ENCODE measurements at places on chromosomes 1 and 21.

DNA sequence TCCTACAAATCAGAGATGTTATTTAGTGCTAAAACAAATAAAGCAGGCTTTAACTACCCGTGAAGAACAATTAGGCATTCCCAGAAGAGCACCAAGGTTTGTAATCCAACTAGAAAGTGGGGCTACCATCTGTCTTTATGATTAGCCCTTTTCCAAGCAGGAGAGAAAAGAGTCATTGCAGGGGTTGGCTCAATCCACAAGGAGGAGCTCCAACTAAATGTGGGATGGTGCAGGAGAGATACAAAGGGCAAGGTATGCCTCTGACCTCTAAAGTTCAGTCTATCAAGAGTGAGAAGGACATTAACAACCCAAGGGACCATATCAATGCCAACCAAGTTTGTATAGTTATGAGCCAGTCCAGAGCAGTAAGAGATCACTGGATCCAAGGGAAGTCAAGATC lies 382.7 kb upstream of the DUSP10 start:
- no peak for DNase-seq

GRCh38 chr1:102535829-102536505 lies 539.2 kb upstream of the OLFM3 start:
- DNase-seq = no peak

DNA sequence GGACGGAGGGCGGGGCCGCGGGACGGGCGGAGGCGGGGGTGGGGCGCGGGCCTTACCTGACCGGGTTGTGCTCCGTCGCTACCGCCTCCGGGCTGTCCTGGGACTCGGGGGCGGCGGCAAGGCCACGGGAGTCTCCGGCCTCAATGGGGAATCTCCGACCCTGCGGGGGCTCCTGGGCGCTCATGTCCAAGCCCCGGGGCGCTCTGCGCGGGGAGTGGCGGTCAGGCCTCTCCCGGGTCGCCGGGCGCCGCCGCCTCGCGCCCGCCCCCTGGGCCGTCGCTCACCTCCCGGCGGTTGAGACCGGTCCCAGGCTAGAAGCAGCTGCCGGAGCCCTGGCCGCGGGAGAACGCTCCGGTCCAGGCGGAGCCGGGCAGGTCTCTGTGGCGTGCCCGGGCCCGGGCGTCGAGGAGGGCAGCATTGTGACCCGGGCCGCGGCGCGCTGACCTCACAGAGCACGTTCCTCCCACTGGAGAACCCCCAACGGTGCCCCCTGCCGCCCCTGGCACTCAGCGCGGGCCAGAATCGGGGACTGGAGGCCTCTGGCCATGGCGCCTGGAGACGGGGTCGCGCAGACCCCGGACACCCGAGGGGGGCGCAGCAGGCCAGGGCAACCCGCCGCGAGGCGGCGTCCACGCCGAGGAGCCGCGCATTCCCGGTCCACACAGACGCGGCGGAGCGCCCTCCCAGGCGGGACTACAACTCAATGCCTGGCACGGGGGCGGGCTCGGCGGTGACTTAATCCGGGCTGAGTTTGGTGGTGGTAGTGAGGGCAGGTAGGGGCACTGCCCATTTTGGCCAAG lies 411 bp downstream of the FAM229A start:
- no peak for DNase-seq

GRCh38 chr1:1345384-1345783 lies 3.8 kb downstream of the DVL1 start:
- no peak for DNase-seq

DNA sequence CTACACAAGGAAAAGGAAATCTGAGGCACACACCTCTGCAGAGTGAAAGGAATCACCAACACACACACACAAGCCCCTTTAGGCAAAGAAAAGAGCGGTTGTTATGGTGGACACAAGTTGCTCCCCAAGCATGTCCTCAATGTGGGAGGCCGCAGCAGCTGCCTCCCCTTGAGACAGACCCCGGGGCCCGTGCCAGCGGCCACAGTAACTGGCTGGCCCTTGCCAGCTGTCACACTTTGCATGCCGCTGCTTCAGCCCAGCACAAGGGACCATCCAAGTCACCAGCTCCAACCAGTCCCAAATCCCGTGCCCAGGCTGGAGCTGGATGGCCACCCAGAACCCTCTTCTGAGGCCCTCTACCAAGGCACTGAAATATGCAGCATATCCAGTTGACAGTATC lies 2.9 kb upstream of the OLIG1 start:
- DNase-seq = no peak

- no peak for DNase-seq
Observed at GRCh38 chr1:41341365-41341683, 19.9 kb upstream of the FOXO6 start.

DNA sequence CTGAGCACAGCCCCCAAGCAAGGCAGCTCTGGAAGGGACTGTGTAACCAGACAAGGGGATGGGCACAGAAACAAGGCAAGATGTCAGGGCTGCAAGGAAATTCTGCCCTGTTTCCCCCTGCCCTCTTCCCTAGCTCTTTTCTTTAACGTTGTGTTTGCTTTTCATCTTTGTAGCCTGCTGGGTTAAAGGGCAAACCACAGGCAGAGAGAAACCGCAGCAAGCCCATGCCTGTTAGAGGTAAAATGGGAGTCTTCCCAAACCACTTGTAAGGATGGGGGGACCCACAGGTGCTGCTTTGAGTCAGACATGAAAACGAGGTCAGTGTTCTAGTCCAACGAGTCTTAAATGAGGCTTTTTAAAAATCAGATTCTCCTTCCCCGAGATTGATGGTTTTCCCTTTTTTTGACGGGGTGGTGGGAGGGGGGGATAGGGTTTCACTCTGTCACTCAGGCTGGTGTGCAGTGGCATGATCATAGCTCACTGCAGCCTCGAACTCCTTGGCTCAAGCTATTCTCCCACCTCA lies 13.3 kb downstream of the TGFBR3 start:
- DNase-seq = no peak

DNA sequence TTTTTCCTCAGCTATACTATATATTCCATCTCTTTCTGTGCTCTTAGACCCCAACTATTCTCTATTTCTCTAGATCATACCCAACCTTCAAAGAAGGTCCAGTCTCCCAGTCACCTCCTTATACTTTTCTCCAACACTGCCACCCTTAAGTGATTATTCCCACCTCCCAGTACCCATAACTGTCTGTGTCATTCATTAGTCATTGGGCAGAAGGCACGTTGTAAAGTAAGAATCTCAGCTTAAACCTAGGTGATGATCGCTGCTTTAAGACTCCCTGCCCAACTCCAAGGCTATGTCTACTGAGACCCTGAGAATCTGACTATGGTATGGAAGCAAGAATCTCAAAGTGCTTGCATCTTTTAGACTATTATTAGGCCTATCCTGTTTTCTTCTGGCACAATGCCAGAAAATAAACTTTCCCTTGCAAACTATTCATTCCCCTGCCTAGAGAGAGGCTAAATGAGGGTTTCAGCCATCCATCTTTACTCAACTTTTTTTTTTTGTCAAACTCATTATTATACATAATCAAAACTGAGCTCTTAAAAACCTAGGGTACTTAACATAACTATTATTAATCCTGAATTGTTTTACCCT lies 174.3 kb upstream of the DPT start:
- no peak for DNase-seq

- DNase-seq = no peak
Observed at GRCh38 chr1:48869116-48869893, 92.6 kb upstream of the BEND5 start.

DNA sequence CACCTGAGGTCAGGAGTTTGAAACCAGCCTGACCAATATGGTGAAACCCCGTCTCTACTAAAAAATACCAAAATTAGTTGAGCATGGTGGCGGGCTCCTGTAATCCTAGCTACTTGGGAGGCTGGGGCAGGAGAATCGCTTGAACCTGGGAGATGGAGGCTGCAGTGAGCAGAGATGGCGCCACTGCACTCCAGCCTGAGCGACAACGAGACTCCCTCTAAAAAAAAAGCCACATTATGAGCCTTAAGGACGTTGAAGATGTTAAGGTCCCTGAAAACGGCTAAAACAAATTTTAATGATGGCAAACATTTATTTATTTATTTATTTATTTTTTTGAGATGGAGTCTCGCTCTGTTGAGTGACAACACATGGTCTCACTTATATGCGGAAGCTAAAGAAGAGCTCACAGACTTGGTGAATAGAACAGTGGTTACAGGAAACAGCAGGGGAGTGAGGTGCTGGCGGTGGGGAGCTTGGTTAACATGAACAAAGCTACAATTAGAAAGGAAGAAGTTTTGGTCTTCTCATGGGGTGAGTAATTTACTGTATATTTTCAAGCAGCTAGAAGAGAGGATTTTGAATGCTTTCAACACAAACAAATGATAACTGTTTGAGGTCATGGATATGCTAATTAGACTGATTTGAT lies 47.1 kb downstream of the TCP10L start:
- DNase-seq = no peak

DNA sequence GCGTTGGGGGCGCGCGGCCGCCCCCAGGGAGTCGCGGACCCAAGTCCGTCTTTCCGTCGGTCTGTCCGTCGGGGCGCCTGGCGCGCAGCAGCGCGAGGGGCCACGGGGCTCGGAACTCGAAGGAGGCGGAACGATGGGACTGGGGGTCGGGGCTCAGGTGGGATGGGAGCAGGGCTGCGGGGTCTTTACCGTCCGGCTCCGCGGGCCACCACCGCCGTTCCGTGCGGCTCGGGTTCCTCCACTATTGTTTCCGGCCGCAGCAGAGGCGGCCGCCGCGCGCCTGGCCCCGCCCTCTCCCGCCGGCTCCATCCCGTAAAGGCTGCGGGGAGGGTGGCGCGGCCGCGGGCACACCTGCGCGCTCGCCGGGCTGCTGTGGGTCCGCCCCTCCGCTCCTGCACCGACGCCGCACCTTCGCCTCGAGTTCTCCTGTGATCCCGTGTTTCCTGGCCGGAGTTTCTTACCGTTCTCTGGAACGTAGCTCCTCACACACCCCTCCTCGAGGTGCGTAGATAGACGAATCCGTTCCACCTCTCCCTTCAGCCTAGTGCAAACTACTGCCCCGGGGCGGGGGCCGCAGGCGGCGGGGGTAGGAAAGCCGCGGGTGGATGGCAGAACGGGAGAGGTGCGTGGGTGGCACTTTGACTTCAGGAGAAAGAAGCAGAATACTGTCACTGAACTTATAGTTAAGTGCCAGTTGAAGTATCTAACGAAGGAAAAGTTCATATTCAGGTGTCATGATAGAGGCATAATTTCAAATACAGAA lies at the start of gene C21orf91:
TSS of gene C21orf91 (minus strand) at position 243 of the 763 bp plus-strand sequence. CDS start 1,038 bp downstream, outside the sequence.
- DNase-seq = peak; percentile 65

DNA sequence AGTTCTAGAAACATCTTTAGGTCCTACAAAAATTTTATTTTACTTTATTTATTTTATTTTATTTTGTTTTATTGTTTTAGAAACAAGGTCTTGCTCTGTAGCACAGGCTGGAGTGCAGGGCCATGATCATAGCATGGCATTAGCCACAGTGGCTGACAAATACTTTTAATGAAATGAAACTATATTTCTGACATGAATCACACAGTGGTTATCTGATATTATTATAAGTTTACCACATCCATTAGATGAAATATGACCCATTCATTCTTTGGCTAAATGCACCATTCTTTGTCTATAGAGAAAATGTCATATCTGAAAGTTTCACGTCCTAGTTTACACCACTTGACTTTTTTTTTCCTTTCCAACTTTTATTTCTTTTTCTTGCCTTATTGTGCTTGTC lies 613.4 kb upstream of the ADAMTS5 start:
- DNase-seq = no peak

- DNase-seq = no peak
Observed at GRCh38 chr1:1358433-1359271, at the start of gene MXRA8. Gene MXRA8 (minus strand): TSS chr1:1358555. CDS start chr1:1358504, 51 bp downstream.

DNA sequence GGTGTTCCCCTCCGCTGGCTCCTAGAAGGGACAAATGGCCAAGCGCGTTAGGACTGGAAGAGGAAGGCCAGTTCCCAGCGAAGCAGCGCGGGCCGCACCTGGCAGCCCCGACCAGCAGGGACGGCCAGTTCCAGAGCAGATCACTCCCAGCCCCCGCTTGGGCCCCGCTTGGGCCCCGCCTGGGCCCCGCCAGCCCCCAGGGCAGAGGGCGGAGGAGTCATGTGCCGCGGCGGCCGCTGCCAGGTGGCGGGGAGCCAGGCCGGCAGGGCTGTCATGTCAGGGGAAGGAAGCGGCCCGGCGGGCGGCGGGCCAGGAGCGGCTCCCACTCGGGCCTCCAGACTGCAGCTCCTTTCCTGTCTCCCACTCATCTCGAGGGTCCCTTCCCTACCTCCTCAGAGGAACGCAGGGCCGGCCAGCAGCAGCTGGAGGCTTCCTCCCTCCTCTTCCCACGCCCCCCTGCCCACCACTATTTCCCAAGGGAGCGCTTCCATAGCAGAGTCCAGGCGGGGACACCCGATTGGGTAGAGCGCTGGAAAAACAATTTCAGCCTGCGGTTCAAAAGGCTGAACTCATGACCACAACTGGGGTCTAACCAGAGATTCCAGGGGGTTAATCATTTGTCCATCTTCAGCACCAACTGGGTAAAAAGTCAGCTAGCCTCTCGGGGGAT lies 16.5 kb downstream of the ZNF697 start:
- DNase-seq = peak; percentile 61

GRCh38 chr1:66787641-66788040 lies 13.4 kb downstream of the INSL5 start:
- DNase-seq = no peak

DNA sequence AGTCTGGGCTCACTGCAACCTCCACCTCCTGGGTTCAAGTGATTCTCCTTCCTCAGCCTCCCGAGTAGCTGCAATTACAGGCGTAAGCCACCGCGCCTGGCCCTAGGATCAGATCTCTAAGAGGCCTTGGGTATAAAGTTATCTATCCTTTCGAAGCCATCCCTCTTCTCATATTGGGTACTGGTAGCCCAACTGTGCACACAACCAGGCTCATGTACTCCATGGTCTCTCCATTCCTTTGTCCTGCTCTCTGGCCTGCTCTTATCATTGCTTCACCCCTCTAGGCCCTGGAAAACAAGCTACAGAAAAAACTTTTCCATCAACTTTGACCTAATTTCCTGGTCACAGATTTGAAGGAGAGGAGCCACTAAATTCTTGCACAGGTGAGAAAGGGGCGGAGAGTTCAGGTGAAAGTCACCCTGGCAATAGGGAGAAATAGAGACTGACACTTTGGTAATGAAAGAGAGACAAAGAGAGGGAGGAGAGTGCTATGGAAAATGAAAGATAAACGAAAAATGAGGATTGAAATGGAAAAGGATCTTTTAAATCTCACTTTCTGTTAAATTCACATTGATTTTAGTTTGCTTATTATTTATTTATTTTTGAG lies 6.0 kb downstream of the TXNIP start:
- peak; percentile 47 for DNase-seq

GRCh38 chr1:64135462-64136223 lies 67.8 kb upstream of the UBE2U start:
- DNase-seq = no peak

- no peak for DNase-seq
Observed at GRCh38 chr1:177914603-177915002, 55.3 kb downstream of the SEC16B start.

- DNase-seq = no peak
Observed at GRCh38 chr1:184826001-184826400, 71.3 kb upstream of the EDEM3 start.
